ENCODE measurements at places on chromosomes 11 and 22.
A peak's percentile ranks its signal among the peaks of the same experiment; 100 is the strongest.

DNA sequence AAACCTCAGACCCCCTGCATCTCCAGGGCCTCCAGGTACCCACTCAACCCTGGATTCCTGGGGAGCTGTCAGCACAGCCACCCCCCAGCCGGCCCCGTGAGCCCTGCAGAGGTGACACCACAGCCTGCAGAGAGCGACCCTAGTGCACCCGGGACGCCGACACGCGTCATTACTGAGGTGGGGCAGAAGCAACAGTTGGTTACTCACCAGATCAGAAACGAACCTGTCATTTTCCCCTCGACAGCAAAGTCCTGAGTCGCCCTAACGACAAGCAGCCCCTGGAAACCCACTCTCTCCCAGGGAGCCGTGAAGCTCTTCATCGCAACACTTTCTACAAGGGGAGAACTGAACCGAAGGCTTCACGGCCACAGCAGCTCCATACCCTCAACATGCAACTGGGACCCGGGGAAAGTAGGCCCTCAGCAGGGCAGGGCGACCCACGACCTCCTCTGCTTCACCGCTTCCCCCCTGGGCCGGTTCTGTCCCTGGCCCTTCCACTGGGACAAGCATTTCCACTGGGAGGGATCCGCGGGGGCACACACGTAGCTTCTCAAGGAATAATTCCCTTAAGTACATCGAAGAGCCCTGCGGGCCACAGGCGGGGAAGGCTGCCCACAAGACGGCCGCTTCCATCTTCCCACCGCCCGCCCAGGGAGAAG is 1.6 kb downstream of the BRD1 start:
- DNase-seq = peak; percentile 58

DNA sequence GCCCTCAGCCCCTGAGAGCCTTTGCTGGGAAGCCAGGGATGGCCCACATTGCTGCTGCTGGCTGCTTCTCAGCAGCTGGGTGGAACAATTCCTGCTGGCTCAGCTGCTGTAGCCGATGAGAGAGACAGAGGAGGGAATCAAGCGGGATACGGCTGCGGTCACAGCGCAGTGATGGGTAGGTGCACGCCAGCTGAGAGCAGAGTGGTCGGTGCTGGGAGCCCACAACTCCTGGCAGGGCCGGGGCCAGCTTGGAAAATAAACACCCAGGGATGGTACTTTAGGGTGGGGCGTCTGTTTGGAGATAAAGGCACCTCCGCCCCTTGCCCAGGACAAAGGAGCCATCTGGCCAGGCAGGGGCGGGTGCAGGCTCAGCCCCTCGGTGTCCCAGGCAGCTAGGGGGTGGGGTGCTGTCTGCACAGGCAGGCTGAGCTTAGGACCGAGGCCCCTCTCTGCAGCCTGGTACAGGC is 480.5 kb downstream of the MIAT start:
- no peak for DNase-seq

GRCh38 chr11:13405220-13405619 is 57.8 kb downstream of the BTBD10 start:
- DNase-seq = no peak

GRCh38 chr22:27163162-27164137 is 506.1 kb downstream of the MIAT start:
- no peak for DNase-seq

DNA sequence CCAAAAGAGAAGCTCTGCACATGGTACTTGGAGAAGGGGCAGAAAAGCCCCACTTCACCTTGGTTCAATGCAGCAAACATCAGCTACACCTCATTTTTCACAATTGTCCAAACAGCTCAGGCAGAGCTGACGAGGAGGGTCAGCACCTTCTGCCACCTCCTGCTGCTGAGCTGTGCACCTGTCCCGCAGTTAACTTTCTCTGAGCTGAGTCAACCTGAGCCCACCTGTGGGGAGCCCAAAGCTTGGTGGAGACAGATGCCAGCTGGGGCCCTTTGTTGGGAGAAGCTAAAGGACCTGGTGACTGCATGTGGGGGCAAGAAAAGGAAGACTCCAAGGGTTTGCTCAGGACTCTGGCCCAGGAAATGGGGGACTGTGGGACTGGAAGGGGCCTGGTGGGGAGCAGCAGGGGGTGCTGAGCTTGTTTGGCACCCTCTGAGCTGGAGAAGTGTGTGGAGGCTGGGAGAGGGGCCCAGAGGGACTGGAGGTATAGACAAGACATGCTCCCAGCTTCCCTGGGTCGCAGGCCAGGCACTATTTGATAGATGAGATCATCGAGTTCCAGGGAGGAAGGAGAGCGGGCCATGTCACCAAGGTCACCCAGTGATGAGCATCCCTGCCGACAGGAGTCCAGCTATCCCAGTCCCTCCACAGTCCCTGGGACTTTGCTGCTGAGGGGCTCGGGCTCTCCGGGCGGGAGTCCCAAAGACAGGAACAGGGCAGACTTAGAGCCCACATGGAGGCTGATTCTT is 53.5 kb downstream of the KCNJ4 start:
- DNase-seq = no peak

DNA sequence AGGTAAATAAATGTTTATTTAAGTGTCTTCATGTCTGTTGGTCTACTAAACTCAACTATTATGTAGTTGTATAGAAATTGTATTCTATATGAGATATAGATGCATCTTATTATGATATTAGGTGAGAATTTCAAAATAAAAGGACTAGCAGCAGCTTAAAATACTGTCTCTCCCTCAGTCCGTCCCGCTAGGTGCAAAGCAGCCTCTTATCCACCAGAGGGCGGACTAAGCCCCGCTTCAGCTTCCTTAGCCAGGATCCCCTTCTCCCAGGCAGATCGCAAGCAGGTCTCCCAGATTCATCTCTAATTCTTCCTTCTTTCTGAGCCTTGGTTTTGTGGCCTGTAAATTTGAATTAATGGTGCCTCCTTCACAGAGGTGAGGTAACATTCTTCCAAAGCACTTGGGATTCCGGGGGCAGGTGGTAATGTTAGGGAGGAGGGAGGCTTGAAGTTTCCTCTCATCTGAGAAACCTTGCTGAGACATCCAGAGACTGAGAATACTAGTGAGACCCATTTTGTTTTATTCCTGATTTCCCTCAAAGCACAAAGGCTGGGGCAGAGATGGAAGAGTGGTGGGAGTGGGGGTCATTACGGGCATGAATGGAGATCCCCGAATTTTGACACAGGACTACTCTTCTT is 13.5 kb upstream of the INSC start:
- no peak for DNase-seq

DNA sequence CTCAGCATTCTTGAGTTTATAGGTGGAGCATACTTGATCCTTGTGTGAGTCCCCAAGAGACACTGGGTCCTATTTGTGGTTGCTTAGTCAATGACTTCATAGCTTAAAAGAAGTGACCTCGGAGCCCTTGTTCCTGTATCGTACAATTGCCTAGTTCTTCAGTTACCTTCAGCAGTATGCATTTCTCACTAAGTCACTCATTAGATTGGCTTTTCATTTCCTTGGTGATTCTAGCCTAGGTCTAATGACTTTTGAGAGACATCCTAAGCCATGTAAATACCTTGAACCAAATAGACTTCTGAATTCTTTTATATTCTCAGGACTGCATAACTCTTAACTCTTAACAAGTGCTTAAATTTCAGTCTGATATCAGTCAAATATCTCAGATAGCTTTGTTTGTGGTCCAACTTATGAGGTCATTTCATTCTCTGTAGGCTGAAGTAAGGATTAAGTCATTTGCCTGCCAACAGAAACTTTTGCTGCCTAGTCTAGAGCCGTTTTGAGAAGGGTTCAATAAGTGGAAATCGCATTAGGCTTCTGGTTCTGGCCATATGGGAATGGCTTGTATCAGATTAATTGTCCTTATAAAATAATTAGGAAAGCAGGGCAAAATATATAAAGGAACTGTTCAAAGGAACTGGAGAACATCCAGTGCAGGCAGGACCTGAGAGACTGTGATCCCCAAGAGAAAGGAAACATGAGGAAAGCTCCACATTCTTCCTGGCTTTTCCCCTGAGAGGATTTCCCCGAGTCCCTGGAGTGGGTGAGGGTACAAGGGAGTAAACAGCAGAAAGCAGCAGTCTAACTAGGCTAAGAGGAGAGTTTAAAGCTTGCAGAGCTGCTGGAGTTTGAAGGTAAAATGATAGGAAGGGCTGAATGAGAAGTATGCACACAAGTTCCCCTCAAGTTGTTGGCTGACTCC is 39.9 kb downstream of the TRAF6 start:
- no peak for DNase-seq

DNA sequence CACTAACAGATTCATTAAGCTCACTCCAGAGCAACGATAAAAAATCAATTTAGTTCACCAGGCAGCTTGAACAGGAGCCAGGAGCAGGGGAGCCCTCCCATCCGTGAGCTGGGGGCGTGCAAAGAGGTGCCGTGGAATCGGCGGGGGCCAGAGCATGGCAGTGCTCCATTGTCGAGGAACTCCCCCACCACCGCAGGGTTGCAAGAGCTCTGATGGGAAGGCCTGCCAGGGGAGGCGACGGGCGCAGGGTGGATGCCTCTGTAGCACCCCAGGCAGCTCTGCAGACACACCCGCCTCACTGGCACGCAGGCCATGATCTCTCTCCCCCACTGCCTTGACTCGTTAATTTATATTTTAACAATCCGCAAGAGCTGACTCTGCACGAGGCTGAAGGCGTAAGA is 433.2 kb downstream of the MIAT start:
- DNase-seq = no peak

- no peak for DNase-seq
Observed at GRCh38 chr11:12001186-12001585, 7.2 kb downstream of the DKK3 start.

GRCh38 chr11:68889948-68890446 is 13.6 kb downstream of the MRPL21 start:
- DNase-seq = no peak

- DNase-seq = peak; percentile 54
Observed at GRCh38 chr11:13955971-13956421, 6.5 kb upstream of the SPON1 start.

DNA sequence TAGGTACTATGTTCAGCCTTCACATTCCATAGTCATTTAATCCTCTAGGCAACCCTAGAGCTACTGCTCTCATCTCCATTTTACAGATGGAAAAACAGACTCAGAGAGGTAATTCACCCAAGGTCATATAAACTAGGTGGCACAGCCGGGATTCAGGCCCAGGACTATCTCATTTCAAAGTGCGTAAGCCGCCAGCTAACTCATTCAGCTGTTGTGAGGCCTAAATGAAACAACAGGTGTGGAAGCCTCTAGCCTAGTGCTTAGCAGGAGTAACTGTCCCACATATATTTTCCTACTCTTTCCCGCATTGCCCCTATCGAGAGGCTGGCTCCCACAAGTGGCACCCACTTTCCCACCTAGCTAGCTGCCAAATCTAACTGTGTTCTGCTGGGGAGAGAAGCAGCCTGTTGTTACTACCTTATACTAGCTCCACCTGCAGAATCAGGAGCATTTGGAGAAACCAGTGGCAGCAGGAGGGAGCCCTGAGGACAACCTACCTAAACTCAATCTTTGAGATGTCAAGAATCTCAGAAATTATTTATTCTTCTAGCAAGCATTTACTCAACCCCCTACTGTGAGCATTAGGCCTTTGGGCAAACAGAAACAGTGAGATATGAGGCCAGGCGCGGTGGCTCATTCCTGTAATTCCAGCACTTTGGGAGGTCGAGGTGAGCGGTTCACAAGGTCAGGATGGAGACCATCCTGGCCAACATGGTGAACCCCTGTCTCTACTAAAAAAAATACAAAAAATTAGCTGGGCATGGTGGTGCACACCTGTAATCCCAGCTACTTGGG is 20.9 kb downstream of the PRG3 start:
- no peak for DNase-seq

- DNase-seq = no peak
Observed at GRCh38 chr22:44719586-44720368, 17.8 kb downstream of the PRR5 start.

GRCh38 chr22:45648301-45649117 is 23.1 kb upstream of the ATXN10 start:
- no peak for DNase-seq

DNA sequence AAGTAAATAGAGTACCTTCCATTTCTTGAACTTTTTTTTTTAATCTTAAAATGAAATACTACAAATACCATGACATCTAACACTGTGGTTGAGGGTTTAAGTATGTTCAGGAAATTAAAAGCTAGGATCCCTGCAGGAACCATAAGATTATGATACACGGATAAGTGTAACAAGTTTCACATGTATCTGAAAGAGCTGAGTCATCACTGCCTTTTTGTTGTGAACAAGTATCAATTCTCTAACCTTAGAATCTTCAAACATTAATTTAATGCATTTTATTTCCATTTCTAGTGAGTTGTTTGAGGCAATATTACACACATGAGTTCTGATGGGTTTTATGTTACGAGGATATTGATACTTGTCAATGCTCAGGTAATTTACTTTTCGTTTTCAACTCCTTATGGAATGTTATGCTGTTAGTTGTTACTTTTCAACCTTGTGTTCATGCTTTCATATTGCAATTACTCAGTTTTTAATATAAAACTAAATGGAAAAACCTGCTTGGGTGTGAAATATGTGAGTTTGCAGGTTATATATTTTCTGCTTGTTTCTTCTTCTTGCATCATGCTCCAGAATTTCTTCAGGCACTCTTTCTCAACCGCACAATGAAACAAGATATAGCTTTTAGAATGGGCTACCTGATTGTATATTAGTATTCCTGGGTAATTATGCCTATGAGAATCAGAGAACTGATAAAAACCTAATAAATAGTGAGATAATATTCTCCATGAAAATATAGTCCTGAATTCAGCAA is 361.3 kb upstream of the MTNR1B start:
- no peak for DNase-seq

- DNase-seq = no peak
Observed at GRCh38 chr11:20131788-20132666, 28.2 kb downstream of the DBX1 start.

- DNase-seq = no peak
Observed at GRCh38 chr22:40121461-40121860, 56.3 kb upstream of the TNRC6B start.

- no peak for DNase-seq
Observed at GRCh38 chr11:5713695-5714094, 22.6 kb upstream of the OR56B1 start.

DNA sequence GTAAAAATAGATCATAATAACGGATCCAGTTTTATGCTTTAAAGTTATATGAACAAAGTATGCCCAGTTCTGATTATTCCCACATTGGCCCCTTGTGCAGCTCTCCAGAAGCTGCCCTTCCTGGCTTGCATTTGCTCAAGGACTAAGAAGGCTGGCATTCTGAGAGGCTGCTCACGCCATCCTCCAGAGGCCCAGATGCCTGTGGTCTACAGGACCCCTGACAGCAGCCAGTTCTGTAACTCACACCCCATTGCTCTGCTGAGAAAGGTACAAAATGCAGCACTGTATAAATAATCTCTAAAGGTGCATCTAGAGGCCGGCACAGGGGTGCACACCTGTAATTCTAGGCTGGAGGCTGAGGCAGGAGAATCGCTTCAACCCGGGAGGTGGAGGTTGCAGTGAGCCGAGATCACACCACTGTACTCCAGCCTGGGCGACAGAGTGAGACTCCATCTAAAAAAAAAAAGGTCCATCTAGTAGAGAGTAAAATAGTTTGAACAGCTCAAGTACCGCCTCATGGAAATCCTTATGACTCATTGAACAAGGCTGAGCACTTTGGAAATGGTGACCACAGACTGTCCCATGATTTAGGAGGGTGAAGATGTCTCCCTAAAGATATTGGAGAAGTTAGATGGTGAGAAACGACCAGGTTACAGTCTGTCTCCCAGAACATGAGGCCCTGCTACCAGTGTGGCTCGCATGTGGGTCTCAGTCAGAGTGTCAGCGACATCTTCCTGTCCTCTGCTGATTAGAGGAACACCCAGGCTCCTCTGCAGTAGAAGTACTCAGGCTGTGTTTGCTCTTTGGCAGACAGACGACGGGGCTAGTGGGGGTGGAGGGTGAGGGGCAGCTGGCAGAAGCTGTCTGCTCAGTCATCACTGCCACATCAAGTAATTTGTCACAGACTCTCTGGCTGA is 56.3 kb downstream of the KREMEN1 start:
- no peak for DNase-seq

Measured in central memory CD4-positive, alpha-beta T cell (primary cell).